ENCODE measurements at places on chromosomes 16 and 17. TPM values are rescaled to one million over a fixed set of nuclear protein-coding genes. Genes with fewer than 3 reads are reported as not detected.

ADCY9 gene
- 10.4 TPM for total RNA-seq

SLC7A5 gene
- total RNA-seq, result 77.1 TPM

CHST5 gene
- total RNA-seq, result 0.06 TPM

VMP1 gene
- total RNA-seq, result 213 TPM

PPP1R27 gene
- total RNA-seq, result not detected

RNF43 gene
- 0.07 TPM for total RNA-seq

CLEC3A gene
- not detected for total RNA-seq

CACNG3 gene
- total RNA-seq, result not detected

CCDC43 gene
- 25.5 TPM for total RNA-seq

PYY gene
- not detected for total RNA-seq

CD300LB gene
- total RNA-seq, result not detected

NPIPB6 gene
- total RNA-seq, result 1.1 TPM

DNA sequence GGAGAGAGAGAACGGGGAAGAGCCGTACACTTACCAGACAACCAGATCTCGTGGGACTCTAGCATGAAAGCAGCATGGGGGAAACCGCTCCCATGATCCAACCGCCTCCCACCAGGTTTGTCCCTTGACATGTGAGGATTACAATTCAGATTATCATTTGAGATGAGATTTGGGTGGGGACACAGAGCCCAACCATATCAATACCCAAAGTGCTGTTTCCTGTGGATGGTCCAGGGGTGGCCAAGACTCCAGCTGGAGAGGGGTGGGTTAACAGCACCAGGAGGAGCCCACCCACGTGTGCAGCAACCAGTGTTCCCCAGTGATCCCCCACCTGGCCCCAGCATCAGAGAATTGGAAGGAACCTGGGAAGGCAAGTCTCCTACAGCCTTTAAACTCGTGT, 50.2 kb upstream of the CMIP start:
- no peak for DNase-seq

GRCh38 chr17:9537177-9537776, 38.3 kb downstream of the STX8 start:
- no peak for DNase-seq

DNA sequence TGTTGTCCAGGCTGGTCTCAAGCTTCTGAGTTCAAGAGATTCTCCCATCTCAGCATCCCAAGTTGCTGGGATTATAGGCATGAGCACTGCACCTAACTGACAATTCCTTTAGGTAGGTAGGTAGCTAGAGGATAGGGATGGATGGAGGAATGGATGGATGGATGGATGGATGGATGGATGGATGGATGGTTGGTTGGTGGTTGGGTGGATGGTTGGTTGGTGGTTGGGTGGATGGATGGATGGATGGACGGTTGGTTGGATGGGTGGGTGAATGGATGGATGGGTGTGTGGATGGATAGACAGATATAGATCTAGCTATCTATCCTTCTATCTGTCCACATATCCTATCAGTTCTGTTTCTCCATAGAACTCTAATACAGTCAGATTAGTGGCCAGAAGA, 19.3 kb upstream of the ADCY9 start:
- no peak for DNase-seq

DNA sequence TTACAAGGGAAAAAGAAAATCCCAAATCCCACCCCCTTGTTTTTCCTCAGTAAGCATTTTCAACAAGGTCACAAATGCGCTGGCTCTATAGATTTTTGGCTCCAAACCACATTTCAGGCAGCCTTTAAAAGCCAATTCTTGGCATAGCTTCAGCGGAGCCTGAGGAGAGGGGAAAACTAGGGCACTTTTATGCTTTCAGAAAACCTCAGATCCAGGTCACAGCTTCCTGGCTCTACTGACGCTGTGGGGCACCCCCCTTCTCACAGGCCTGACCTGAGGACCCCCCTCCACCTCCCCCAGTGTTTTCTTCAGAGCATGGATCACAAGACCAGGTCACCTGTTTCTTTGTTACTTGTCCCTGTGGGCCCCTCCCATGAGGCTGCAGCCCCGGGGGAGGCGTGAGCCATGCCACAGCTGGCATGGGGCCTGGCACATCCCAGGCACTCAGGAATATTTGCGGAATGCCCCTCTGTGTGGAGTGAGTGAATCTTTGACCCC, 30.1 kb upstream of the MTSS2 start:
- no peak for DNase-seq

DNA sequence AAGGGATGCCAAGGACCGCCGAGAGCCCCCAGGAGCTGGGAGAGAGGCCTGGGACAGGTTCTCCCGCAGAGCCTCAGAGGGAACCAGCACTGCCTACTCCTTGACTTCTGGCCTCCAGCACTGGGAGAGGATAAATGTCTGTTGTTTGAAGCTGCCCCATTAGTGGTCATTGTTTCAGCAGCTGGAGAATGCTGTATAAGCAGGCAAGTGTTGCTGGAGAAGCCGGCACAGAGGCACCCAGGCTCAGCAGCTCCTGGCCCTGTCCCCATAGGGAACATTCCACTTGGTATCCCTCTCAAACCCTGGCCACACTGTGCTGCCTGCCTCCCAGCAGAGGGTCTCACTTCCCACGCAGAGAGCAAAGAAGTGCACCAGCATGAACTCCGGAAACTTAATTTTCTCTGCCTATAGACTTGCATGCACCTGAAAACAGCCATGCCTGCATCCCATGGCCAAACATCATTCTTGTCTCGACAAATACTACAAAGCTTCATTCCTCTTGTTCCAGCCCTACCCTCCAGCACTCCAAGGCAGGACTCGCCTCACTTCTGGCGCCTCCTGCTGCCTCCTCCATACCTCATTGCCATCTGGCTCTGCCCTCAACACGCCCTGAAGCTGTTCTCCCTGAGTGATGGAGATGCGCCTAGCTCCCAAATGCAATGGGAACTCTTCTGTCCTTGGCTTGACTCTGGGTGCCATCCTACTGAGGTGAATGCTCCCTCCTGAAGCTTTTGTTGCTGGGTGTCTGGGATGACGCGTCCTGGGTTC, 88.1 kb downstream of the DNAH17 start:
- no peak for DNase-seq

DNA sequence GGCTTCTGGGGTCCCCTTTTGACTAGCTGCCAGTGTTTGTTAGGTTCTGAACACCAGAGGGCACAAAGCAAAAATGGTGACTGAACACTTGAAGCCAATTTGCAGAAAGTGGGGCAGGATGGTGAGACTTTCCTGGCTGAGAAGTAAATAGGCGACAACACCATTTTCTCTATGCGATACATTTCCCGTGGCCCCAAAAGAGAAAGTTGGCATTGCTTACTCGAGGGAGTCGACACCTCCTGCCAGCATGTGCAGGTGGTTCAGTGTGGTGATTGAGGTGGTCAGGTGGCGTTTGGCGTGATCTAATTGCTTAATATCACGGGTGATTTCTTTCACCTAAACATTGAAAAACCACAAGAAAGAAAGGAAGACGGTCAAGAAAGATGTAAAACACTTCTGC, 59.0 kb downstream of the VPS53 start:
- DNase-seq, result no peak

DNA sequence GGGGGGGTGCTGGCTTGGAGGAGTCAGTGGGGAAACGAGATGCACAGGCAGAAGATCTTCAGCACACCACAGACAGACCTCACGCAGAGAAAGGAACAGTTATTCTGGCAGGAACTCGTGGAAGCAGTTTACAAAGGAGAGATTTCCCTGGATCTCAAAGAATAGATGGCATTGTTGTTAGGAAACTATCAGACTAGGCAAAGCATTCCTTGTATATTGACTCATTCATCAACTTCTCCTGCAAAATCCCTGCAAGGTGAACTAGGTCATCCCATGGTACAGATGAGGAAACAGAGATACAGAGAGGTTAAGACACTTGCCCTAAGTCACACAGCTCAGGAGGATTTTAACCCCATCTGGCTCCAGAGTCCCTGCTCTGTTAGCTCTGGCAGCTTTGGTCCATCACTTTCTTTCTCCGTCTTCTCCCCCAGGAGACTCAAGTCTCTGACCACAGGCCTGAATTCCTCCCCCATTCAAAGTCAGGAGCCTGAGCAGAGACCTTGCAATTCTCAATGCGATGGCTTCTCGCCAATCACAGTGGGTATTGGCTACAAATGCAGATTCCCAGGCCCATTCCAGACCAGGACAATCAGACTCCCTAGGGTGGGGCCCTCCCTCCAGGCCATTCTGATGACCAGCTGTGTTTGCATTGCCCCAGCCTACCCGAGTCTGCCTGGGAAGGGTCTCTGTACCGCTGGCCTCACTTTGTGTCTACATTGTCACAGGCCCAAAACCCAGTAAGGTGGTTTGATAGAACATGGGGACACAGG, 56.4 kb downstream of the LITAF start:
- no peak for DNase-seq

- DNase-seq, result no peak
Measured at GRCh38 chr17:73139296-73139695, 25.5 kb upstream of the SSTR2 start.

DNA sequence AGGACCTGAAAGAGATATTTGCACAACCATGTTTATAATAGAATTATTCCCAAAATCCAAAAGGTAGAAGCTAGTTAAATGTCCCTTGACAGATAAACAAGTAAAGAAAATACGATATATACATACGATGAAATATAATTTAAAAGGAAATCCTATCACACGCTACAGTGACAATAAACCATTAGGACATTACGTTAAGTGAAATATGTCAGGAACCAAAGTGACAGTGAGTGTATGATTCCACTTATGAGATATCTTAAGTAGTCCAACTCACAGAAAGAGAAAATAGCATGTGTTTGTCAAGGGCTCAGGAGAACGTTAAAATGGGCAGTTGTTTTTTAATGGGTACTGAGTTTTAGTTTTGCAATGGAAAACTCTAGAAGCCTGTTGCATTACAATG, 212.7 kb upstream of the PMFBP1 start:
- no peak for DNase-seq

DNA sequence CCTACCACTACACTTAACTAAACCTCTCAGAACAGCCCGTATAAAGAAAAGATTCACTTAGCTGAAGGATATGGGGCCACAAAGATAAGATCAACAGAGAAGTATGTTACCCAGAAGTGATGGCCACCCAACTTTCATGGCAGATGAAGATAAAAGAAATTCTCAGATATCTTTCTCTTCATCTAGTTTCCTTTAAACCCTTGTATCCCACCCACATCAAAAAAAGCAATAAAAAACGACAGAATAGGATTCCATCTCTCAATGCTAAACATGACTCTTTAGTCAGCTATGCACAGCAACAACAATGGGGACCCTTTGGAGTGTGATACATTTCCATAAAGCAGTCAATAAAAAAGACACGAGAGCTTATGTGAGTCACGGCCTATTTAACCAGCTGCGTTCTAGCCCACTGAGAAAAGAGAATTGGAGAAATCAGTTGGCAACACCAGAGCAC, 86.6 kb downstream of the SNX11 start:
- DNase-seq, result peak; percentile 33

GRCh38 chr16:83774066-83774465, 33.7 kb upstream of the HSBP1 start:
- DNase-seq, result no peak

DNA sequence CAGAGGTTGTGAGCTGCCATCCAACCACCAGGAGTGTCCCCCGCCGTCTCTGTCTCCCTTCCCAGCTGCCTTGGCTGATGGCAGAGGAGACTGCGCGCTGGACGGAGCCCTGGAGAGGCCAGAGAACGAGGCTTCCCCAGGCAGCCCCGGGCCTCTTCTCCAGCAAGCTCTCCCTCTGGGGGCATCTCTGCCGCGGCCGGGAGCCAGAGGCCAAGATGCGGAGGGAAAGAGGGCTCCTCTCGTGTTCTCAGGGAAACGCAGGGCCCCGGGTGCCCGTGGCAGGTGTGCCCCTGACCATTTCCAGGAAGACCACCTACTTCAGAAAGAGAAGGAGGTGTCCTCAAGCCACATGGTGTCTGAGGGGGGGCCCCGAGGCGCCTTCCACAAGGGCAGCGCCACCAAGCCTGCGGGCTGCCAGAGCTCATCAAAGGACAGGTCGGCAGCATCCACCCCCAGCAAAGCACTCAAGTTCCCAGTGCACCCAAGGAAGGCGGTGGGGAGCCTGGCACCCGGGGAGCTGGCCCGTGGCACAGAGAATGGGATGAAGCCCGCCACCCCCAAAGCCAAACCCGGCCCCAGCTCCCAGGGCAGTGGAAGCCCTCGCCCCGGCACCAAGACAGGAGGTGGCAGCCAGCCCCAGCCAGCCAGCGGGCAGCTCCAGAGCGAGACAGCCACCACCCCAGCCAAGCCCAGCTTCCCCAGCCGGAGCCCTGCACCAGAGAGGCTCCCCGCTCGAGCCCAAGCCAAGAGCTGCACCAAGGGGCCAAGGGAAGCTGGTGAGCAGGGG, 14.8 kb upstream of the ZFPM1 start:
- no peak for DNase-seq

GRCh38 chr17:82568997-82569393, 49.5 kb downstream of the FOXK2 start:
- no peak for DNase-seq

- DNase-seq, result no peak
Measured at GRCh38 chr16:11495066-11495407, 91.7 kb downstream of the LITAF start.

- DNase-seq, result no peak
Measured at GRCh38 chr17:77151186-77151585, 10.4 kb downstream of the SEC14L1 start.

Data from activated CD4-positive, alpha-beta T cell treated with anti-CD3 and anti-CD28 coated beads, Interleukin-2, amount 10 ng/mL, durations not matched to agents 7 days and 5 days (primary cell).